Activated CD8-positive, alpha-beta memory T cell treated with anti-CD3 and anti-CD28 coated beads for 1 hour (primary cell): ENCODE measurements at places on chromosomes 6 and 20.

- no peak for DNase-seq
Measured at GRCh38 chr20:62772619-62772989, 23.7 kb upstream of the MRGBP start.

DNA sequence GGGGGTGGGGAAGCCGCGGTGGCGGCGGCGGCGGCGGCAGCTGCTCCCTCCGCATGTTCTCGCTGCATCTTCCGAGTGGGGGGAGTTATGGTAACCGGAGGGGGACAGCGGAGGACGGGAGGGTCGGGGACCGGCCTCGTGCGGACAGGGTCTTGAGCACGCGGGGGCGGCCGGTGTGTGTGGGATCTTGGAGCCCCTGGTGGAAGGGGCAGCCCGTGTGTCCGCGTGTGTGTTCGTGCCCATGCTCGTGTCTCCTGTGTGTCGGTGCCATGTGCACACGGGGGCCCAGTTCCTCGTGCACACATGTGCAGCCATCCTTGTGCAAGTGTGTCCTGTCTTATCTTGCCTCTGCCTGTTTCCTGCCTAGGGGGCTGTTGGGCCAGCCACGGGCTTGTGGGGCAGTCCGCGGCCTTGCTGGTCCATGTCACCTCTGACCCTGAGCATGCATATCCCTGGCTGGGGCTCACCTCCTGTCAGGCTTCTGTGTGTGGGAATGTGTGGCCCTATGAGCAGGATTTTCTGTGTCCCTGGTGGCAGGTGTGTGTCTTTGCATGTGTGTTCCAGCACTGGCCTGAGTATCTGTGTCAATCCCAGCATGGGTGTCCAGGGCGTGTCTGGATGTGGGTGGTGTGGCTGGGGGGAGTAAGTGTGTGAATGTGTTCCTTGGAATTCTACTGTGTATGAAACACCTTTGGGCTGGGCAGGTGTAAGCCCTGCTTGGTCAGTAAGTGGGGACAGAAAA lies 8.5 kb downstream of the SYNGAP1 start:
- no peak for DNase-seq

DNA sequence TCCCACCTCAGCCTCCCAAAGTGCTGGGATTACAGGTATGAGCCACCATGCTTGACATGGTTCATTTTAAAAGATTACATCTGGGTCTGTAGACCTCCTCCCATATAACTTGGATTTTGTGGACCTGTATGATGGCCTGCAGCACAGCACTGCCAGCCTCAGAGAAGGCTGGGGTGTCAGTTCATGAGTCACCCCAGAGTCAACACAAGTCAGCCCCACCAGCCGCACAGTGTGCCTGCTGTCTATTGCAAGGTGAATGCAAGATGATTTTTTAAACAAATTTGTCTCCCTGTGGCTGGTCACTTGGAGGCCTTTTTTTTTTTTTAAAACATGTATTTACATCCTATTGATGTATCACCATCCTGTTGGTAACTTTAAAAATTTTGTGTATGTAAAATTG lies 76.7 kb downstream of the RREB1 start:
- no peak for DNase-seq

DNA sequence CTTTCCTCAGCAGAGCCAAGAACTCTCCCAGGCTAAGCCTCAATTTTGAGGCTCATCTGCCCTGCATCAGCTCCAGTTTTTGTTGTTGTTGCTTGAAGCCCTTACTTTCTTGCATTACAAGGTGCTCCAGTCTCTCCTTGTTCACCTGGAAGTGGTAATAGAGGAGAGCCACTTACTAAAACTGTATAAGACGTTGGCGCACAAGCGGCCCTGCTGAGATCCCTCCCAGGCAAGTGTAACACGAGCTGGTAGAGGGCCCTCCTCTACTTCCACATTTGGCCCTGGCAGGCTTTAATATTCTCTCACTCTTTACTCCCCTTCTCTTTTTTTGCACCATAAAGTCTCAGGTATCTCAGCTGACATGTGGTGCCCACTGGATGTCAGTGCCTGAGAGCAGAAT lies 19.5 kb downstream of the GCM2 start:
- DNase-seq = no peak

GRCh38 chr6:12232339-12232738 lies 57.8 kb upstream of the EDN1 start:
- no peak for DNase-seq

- no peak for DNase-seq
Measured at GRCh38 chr6:39088331-39088730, 26.7 kb downstream of the SAYSD1 start.

DNA sequence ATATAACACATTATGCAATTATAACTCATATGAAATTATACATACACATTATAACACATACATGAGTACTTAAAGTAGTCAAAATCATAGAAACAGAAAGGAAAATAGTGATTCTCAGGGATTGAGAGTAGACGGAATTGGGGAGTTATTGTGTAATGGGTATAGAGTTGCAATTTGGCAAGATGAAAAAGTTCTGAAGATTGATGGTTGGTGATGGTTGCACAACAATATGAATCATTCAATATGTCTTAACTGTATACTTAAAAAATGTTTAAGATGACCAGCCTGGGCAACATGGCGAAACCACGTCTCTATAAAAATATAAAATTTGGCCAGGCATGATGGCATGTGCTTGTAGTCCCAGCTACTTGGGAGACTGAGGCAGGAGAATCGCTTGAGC lies 372.7 kb downstream of the CDKAL1 start:
- DNase-seq = no peak

GRCh38 chr20:49029203-49029602 lies 16.9 kb upstream of the CSE1L start:
- DNase-seq = no peak

- no peak for DNase-seq
Measured at GRCh38 chr20:58511364-58511763, 3.8 kb downstream of the APCDD1L start.

DNA sequence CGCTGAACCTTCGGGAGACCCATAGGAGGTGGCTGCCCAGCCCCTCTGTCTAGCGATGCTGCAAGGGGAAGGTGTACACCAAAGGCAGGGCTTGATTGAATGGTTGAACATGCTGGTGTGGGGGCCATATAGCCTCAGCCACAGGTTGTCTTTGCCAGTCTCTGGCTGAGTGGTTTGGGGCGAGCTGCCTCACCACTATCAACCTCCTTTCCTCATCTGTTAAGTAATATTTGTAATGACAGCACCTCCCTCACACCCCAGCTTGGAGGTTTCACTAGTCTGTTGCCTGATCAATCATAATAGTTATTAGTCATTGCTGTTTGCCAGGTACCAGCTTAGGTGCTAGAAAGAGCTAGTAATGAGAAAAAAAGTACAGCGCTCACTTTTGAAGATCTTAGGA lies 11.8 kb upstream of the ZNF831 start:
- no peak for DNase-seq

GRCh38 chr20:34507702-34508413 lies 8.4 kb upstream of the DYNLRB1 start:
- no peak for DNase-seq

DNA sequence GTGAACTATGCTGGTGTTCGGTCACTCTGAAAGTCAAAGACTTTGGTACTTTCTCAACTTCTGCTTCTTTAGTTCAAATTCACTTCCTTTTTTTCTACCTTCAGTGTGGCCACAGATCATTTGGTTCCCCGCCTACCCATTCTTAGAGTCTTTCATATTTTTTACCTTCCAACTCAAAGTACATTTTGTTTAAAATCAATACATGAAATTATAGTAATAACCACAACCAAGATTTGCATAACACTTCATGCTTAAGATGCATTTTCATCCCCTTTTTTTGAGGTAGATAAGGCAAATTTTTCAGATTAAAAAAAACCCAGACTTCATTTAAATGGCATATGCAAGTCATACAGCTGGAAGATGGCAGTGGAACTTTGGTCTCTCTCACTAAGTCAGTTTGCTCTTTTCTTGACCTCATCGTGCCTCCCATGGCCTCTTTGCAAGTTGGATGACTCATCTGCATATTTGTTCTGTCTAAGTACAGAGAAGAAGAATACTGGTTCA lies 11.9 kb upstream of the CNR1 start:
- DNase-seq = no peak

DNA sequence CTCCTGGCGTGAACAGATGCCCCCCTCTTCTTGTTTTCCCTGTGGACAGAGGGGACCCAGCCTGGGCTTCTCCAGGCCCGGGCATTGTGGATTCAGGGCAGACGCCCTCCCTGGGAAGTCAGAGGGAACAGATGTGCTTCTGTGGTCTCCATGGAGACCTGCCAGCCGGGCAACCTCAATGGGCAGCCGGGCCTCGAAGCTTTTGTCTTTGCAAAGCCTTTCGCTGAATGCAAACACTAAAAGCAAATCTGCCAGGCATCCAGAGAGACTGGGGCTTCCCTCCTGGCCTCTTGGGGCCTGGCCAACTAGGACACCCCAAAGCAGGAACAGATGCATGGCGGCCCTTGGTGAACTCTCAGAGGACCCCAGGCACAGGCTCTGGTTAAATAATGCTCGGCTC lies 370.0 kb upstream of the SULF2 start:
- DNase-seq = no peak

GRCh38 chr6:18215436-18215835 lies 48.9 kb downstream of the DEK start:
- DNase-seq = no peak

GRCh38 chr6:5102267-5102970 lies 17.3 kb downstream of the PPP1R3G start:
- DNase-seq = no peak

GRCh38 chr6:13803581-13803980 lies 10.8 kb downstream of the MCUR1 start:
- DNase-seq = no peak

- no peak for DNase-seq
Measured at GRCh38 chr6:111478749-111479148, 4.3 kb downstream of the REV3L start.

- DNase-seq = no peak
Measured at GRCh38 chr6:88045521-88046136, 2.0 kb upstream of the SPACA1 start.

- no peak for DNase-seq
Measured at GRCh38 chr20:35311409-35311808, 19.2 kb upstream of the FAM83C start.

DNA sequence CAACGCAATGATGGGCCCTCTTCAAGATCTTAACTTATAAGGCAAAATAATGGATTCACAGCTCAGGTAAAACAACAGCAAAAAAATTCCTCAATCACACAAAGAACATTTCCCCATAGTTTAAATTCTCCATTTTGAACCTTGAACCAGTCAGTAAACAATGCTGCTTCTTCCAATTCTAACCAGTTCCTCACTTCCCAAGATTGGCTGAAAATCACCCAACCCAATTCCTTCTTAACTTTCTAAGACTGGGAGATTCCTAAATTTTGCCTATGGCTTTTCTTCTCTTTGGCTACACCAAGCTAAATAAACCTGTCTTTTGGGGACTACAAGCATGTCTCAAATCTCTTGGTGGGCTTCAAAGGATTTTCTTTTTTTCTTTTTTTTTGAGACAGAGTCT lies 3.1 kb upstream of the ZNF451 start:
- DNase-seq = no peak

DNA sequence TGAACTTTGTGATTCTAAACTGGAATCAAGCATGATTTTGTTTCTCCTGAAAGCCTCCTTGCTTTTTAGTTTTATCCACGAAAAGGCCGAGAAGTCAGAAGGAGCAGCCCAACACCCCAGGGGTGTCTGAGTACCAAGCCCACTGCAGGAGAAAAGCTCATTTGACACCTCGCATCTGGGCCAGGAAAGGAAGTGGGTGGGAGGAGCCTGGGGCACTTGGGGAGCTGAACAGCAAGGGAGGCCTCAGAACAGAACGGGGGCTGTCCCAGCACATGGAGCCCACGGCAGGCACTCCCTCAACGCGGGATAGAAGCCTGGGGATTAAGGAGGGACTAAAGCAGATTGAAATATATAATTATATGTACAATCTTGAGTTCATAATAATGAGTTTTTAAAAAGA lies 6.6 kb downstream of the KIF25 start:
- no peak for DNase-seq

GRCh38 chr20:63795178-63795830 lies 35.8 kb downstream of the ZBTB46 start:
- no peak for DNase-seq

DNA sequence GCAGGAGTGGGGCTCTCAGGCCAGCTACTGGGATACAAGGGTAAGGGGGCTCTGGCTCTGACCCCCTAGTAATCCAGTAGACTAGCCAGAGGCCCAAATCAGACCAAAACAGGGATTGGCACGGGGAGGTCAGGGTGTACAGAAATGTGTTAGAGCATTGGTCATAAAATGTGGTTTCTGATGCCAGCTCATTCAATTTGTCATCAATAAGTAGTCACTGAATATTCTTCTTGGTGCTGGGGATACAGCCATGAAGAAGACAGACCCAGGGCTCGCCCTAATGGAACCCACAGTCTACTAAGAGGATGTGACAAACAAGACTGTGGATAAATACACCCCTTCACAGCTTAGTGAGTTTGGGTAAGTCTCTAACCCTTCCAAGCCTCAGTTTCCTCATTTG lies 11.1 kb downstream of the MAP1LC3A start:
- DNase-seq = no peak

- no peak for DNase-seq
Measured at GRCh38 chr6:7727946-7728854, 2.3 kb downstream of the BMP6 start.

DNA sequence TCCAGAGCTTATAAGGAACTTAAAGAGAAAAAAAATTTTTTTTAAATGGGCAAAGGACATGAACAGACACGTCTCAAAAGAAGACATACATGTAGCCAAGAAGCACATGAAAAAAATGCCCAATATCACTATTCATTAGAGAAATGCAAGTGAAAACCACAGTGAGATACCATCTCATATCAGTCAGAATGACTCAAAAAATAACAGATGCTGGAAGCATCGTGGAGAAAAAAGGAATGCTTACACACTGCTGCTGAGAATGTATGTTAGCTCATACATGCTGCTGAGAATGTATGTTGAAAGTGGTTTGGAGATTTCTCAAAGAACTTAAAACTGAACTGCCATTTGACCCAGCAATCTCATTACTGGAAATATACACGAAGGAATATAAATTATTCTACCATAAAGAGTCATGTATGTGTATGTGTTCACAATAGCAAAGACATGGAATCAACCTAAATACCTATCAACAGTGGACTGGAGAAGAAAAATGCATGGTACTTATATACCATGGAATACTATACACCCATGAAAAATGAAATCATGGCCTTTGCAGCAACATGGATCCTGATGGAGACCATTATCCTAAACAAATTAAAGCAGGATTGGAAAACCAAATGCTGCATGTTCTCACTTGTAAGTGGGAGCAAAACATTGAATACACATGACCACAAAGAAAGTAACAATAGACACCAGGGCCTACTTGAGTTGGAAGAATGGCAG lies 5.2 kb downstream of the OR11A1 start:
- DNase-seq = no peak

- DNase-seq = no peak
Measured at GRCh38 chr6:87832025-87832825, 130.2 kb upstream of the AKIRIN2 start.

GRCh38 chr6:12331951-12332749 lies 42.0 kb downstream of the EDN1 start:
- no peak for DNase-seq

GRCh38 chr20:2402271-2402980 lies 21.7 kb downstream of the TGM6 start:
- no peak for DNase-seq
